RPMI7951 (cell line): ENCODE measurements at places on chromosomes 3 and 15. TPM values are rescaled to one million over a fixed set of nuclear protein-coding genes. Genes with fewer than 3 reads are reported as not detected.

GRCh38 chr3:32758375-32758753, 59.4 kb upstream of the TRIM71 start:
- no peak for DNase-seq

GRCh38 chr3:39639344-39640236, 169.8 kb upstream of the MYRIP start:
- peak; percentile 95 for DNase-seq

- DNase-seq, result no peak
Measured at GRCh38 chr3:3683261-3683660, 116.0 kb upstream of the LRRN1 start.

- peak; percentile 94 for DNase-seq
Measured at GRCh38 chr3:172140499-172141391, 101.4 kb downstream of the FNDC3B start.

Gene RPLP1
- total RNA-seq, result 269 and 279 TPM in 2 replicates

Gene IQCF5
- not detected in 2 replicates for total RNA-seq

- peak; percentile 89 for DNase-seq
Measured at GRCh38 chr3:14565868-14566588, 25.9 kb upstream of the GRIP2 start.

GRCh38 chr3:183545708-183546107, 9.8 kb downstream of the KLHL6 start:
- DNase-seq, result no peak

GRCh38 chr3:16181361-16181760, 6.9 kb downstream of the GALNT15 start:
- DNase-seq, result peak; percentile 70

Gene CD200
- total RNA-seq, result 0.49 and 3.4 TPM in 2 replicates
